Keratinocyte (primary cell): ENCODE measurements at places on chromosomes 4 and X.

- no peak for DNase-seq
Observed at GRCh38 chrX:134460862-134461220, 876 bp downstream of the HPRT1 start.

DNA sequence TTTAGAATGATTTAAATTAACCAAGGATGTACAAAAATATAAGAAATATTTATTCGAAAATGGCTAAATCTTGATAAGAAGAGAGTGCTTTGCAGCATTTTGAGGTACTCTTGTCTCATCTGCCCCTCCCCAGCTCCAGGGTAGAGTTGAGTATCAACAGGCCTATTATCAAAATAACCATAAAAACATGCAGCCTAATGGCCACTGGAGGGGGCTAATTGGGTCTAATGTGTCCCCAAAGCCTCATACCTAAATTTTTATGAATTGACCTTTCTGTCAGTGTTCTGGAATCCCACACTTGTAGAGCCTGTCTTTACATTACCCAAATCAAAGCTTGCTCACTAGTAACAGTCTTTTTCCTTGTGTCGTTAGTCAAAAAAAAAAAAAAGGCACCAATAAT lies 544.9 kb upstream of the CPXCR1 start:
- DNase-seq = no peak

GRCh38 chr4:167616476-167616875 lies 382.2 kb upstream of the SPOCK3 start:
- no peak for DNase-seq

- DNase-seq = no peak
Observed at GRCh38 chrX:113539599-113540356, 699.1 kb upstream of the AMOT start.

DNA sequence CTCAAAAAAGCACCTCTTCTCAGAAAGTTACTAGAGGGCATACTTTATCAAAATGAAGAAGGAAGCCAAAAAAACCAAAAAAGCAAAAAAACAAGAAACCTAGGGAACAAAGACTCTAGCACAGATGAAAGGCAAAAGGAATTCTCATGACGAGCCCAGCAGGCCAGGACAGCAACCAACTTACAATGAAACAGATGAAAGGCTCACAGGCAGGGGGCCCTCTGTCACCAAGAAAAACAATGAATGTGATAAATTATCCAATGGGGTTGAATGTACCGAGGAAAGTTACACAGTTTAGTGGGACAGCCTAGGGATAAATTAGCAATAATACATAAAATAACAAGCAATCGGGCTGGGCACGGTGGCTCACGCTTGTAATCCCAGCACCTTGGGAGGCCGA lies 79.0 kb downstream of the GPR82 start:
- no peak for DNase-seq

- no peak for DNase-seq
Observed at GRCh38 chr4:107877361-107877760, 52.6 kb downstream of the SGMS2 start.

- DNase-seq = no peak
Observed at GRCh38 chr4:95560774-95561173, 12.0 kb upstream of the UNC5C start.

- DNase-seq = no peak
Observed at GRCh38 chrX:2536974-2537373, 36.2 kb upstream of the DHRSX start.

- no peak for DNase-seq
Observed at GRCh38 chr4:143343276-143343831, 6.7 kb downstream of the GAB1 start.

DNA sequence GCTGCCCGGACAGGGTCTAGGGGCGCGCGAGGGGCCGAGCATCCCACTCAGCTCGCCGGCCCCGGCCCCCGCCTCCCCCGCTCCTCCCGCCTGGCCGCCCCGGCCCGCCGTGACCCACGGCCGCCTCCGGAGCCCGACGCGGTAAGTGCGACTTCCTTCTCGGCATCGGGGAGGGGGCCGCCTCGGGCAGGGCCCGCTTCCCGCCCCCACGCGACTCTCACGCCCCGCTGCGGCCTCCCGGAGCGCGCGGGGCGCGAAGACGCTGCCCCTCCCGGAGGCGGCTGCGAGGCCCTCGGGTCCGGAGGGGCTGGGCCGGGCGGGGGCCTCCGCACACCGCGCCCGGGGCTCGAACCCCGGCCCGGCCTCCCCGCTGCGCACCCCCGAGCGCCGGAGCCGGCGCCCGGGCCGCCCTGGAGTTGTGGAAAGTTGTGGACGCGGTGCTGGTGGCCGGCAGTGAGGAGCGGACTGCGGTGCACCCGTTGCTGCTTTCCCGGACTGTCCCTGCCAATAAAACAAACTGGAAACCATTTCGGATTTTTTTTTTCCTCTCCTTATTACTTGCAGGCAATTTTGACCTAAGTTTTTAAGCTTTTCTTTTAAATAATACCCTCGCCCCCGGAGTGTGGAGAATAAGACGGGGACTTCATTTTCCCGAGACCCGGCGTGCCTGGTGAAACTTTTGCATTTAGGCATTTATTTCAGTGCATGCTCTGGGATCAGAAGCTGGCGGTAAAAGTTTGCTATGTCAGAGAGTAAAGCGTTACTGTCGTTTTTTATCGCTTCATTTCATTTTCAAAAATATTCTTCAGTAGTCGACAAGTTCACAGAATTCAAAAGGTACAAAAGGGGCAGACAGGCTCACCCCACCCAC lies 13.0 kb upstream of the TMEM156 start:
- DNase-seq = no peak

DNA sequence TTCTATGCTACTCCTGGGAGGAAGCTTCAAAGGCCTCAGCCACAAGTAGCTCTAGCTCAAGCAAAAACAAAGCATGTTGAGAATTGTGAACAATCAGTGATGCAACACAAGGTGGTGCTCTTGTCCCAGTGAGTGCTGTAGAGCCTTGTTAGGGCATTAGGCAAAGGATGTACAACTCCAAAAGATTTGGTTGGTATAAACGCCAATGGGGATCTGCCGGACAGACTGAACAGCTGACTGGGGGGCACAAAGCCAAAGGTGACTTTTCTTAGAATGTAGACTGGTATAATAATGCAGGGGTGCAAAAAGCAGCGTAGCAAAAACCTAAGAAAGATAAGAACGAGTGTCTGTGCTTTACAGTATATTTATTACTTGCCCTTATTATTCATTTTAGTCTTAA lies 62.6 kb upstream of the ALB start:
- peak; percentile 5 for DNase-seq

DNA sequence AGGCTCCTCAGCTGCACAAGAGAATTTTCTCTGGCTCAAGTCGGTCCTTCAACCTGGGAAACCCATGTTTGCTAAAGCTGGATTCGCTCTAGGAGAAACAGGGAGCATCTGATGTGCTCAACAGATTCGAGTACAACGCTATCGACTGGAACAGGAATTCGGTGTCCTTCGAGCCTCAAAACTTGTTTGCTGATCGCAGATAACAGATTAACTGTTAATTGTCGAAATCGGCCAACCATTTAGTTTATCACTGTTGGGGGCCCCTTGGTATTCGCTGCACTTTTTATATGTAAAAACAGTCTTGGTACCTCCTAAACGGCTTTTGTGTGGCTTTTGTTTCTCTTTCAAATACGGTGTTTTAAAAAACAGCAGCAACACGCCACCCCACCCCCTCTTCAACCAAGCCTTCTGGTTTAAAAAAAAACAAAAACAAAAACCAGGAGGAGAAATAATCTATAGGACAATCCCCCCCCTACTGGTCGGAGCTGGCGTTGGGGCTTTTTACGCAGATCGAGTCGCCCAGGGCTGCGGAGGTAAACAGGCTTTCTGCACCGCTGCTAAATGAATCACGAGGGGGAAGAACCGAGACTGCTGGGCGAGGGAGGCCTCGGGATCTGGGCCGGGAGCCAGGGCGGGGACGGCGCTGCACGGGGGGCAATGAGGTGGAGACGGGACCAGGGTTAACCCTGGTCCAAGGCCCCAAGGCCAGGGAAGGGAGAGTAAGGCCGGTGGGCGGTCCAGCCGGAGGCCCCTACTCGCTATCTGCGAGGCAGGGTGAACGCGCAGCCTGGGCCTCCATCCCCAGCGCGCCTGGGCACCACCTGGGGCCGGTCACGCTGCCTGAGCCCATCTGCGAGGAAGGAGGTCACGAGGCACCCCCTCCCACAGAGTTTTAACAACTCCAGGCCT lies 71.7 kb upstream of the BCOR start:
- no peak for DNase-seq

GRCh38 chr4:26862381-26862915 lies 1.8 kb downstream of the STIM2 start:
- DNase-seq = no peak

DNA sequence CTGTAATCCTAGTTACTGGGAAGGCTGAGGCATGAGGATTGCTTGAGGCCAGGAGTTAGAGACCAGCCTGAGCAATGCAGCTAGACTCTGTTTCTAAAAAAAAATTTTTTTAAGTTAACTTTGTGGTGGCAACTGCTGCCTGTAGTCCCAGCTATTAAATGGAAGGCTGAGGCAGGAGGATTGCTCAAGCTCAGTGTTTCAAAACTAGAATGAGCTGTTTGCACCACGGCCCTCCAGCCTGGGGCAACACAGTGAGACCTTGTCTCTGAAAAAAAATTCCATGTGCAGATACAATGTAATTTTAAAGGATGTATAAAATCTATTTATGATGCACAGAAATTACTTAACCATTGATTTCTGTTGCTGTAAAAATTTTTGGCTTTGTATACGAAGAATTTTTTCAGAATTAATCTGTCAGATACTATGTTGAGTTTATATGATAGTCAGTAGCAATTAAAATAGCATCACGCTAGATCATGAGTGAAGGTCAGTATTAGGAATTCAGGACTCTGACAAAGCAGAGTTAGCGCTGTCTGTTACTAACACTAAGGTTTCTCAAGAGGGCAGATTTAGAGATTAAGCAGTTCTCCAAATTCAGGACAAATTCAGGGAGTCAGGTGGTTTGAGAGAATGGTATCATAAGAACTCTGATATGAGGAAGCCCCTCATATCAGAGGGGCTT lies 8.3 kb upstream of the AGA start:
- DNase-seq = no peak

DNA sequence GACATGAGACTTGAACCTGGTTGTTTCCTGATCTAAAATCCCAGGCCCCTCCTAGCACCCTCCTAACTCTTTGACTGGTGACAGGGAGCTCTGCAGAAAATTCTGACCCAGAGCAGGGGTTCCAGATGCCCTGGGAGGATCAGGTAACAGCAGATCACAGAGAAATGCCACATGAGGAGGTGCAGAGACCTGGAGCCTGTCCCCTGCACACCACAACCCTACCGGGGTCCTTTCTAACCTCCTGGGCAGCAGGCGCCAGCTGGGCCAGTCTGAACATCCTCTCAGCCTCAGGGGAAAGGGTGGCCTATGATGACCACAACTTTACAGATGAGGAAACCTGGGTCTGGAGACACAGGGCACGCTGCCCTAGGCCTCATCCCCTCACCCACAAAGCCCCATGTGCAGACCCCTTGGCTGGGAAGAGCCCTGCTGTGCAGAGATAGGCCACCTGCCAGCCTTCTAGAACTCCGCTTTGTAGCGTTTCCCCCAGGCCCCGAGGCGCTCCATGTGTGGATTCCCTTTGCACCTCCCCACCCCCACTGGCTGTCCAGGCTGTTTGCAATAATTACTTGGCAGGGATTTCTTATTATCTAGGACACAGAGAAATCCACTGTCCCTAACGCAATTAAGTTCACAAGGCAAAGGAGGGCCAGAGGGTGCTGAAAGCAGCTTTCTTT lies 36.5 kb downstream of the WDR1 start:
- no peak for DNase-seq

DNA sequence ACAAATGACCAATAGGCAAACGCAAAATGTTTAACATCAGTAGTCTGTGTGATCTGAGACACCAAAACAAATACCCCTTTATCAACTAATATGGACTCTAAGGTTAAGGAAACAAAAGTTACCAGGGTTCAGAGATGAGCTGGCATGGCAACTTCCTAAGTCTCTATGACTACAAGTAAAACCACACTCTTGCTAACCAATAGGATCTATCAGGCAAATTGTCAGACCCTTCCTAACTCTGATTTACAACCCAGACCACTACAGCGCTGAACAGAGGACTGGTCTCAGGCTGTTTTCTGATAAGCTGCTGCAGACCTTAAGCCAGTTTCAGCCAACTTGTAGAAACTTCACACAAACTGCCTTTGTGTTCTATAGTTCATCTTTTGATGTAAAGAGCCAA lies 608.0 kb downstream of the TLL1 start:
- no peak for DNase-seq

- no peak for DNase-seq
Observed at GRCh38 chr4:128986019-128986418, 107.3 kb downstream of the SCLT1 start.

DNA sequence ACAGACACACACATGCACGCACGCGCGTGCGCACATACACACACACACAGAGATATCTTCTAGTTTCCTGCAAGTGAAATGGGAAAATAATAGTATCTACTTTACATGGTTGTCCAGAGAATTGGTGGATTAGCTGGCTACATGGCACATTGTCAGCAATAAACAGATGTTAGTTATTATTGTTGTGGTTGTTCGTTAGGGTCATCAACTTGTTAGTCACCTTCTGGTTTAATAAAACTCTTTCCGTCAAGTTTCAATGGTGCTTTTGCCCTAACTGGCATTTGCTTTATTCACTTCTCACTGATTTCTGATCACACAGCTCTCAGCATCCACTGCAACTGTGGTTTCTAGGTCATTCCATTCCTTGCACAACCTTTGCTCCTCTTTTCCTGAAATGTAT lies 25.4 kb upstream of the RASL11B start:
- DNase-seq = no peak

- no peak for DNase-seq
Observed at GRCh38 chr4:89489338-89489771, 181.8 kb upstream of the GPRIN3 start.

DNA sequence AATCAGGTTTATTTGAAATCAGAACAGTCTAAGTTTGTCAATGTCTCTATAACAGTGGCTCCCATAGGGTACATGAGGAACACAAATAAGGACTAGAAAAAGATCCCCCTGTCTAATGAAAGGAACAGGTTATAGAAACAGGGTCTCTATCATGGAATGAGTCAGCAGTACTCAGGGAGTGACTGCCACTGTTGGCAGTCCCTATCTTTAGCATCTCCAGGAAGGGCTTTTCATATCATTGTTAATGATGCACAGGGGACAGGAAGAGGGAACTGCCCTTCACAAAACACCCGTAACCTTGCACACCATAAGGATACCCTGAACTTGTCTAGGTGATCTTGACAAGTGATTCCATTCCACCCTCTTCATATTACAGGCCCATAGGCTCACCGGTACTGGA lies 38.5 kb upstream of the SMIM10L2A start:
- DNase-seq = no peak

DNA sequence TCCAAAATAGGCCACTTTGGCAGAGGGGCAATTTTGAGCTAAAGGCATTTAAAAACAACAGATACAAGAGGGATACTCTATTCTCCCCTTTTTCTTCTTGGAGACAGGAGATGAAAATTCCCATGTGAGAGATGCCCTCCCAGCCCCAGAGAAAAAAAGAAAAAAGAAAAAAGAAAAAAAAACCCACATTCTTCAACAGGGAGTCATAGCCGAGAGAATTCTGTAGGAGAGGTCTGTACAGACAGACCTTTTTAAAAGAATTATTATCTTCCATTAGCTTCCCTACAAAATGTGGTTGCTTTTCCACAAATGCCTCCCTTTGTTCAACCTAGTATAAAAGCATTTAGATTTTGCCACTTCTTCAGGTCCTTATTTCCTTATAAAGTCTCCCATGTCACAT lies 89.9 kb downstream of the SPCS3 start:
- DNase-seq = no peak
